ENCODE measurements at places on chromosomes 6 and 20. TPM values are rescaled to one million over a fixed set of nuclear protein-coding genes. Genes with fewer than 3 reads are reported as not detected.

- DNase-seq, result no peak
Observed at GRCh38 chr6:49202924-49203536, 260.0 kb downstream of the MMUT start.

GRCh38 chr6:1326535-1327121 lies 14.7 kb downstream of the FOXQ1 start:
- no peak for DNase-seq

- no peak for DNase-seq
Observed at GRCh38 chr20:48651271-48651670, 176.5 kb downstream of the PREX1 start.

- DNase-seq, result no peak
Observed at GRCh38 chr20:22700367-22700766, 116.0 kb upstream of the FOXA2 start.

- no peak for DNase-seq
Observed at GRCh38 chr20:15076785-15077184, 739.4 kb upstream of the FLRT3 start.

GRCh38 chr20:5328268-5328667 lies 11.5 kb upstream of the PROKR2 start:
- DNase-seq, result no peak

The PTK6 gene
- 87.0 TPM for total RNA-seq
